Fibroblast of gingiva (primary cell): ENCODE measurements at places on chromosomes 2 and 18.

GRCh38 chr18:62131301-62131909 is 55.5 kb downstream of the PIGN start:
- peak; percentile 55 for DNase-seq

- DNase-seq, result no peak
These were observed 44.1 kb downstream of the KIF1A start for GRCh38 chr2:240775905-240776304.

GRCh38 chr2:101718993-101719571 is 21.6 kb downstream of the MAP4K4 start:
- DNase-seq, result no peak

DNA sequence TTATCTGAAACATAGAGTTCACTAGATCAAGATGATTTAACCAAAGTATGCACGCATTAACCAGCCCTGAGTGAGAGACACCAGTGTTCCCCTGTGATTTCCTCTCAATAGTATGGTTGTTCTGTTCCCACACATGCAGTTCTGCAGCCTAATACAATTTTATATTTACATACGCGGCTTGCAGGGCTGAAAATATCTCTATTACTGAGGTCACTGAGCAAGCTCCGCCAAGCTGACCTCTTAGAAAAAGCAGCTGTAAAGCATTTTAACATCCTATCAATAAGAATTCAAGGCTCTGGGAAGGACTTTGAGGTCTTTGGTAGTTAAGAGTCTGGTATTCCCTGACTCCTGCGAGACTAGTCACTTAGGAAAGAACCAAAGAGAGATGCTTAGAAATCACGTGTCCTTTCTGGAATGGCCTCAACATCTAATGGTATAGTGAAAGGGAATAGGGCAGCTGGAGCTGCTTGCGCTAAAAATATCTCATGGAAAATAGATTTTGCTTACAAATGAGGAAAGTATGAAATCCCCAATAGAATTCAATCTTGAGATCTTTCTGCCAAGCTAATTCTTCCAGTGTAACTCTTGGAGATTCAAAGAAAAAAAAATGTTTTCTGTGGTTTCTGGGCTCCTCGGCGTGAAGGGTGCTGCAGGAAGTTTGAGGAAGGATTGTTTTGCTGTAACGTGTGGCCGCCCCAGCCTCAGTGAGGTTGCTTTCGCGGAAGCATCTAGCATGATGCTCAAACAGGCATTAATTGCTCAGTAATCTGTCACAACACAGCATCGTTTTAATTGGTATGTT is 59.2 kb downstream of the DOCK10 start:
- DNase-seq, result peak; percentile 96

DNA sequence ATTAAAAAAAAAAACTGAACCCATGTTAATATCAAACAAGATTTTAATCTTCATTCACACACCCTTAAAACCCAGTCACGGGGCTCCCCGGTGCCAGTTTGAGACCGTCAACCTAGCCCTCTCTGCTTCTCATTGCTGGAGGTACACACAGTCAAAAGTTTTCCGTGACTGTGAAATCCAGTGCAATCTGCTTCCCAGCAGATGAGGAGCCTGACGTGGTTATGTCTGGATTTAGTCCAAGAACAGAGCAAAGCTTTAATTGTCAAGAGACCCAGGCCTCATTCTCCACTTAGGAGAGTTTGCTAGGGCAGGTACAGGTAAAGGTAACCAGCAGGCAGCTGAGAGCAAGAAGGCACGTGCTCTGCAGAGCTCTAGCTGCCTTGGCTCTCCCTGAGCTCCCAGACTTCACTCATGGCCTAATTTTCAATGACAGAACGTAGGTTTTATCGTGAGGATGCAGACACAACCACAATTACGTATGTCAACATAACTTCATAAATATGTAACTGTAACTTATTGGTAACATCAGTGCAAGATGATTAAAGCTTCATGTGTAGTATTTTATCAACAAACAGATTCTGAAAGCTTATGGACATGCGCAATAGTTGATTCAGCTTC is 56.3 kb downstream of the SLC16A14 start:
- DNase-seq, result no peak

DNA sequence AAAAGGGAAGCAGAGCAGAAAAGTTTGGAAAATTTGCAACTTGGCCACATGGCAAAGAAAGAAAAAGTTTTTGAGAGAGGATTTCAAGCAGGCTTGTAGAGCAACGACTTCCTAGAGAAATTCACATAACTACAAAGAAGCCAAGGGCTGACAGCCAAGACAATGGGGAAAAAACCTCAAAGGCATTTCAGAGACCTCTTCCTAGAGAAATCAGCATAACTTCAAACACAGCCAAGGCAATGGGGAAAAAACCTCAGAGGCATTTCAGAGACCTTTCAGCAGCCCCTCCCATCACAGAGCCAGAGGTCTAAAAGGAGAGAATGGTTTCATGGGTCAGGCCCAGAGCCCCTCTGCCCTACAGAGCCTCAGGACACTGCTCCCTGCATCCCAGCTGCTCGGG is 7.2 kb downstream of the ADI1 start:
- DNase-seq, result no peak

- no peak for DNase-seq
These were observed 88.2 kb downstream of the SPRED2 start for GRCh38 chr2:65344182-65344581.
